Caki2 (cell line): ENCODE measurements at places on chromosomes 3 and 15. TPM values are rescaled to one million over a fixed set of nuclear protein-coding genes. Genes with fewer than 3 reads are reported as not detected.

GRCh38 chr15:51240066-51240465 lies 98.3 kb downstream of the CYP19A1 start:
- no peak for DNase-seq

DNA sequence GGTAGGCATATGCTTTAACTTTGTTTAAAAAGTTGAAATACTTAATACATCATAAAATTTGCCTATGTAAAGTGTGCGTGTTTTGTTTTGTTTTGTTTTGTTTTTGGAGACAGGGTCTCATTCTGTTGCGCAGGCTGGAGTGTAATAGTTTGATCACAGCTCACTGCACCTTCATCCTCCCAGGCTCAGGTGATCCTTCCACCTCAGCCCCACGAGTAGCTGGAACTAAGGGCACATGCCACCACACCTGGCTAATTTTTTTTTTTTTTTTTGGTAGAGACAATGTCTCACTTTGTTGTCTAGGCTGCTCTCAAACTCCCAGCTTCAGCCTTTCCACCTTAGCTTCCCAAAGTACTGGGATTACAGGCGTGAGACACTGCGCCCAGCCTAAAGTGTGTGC lies 42.5 kb downstream of the RAB7A start:
- no peak for DNase-seq

GRCh38 chr15:64586259-64586870 lies 126.0 kb downstream of the ZNF609 start:
- no peak for DNase-seq

DNA sequence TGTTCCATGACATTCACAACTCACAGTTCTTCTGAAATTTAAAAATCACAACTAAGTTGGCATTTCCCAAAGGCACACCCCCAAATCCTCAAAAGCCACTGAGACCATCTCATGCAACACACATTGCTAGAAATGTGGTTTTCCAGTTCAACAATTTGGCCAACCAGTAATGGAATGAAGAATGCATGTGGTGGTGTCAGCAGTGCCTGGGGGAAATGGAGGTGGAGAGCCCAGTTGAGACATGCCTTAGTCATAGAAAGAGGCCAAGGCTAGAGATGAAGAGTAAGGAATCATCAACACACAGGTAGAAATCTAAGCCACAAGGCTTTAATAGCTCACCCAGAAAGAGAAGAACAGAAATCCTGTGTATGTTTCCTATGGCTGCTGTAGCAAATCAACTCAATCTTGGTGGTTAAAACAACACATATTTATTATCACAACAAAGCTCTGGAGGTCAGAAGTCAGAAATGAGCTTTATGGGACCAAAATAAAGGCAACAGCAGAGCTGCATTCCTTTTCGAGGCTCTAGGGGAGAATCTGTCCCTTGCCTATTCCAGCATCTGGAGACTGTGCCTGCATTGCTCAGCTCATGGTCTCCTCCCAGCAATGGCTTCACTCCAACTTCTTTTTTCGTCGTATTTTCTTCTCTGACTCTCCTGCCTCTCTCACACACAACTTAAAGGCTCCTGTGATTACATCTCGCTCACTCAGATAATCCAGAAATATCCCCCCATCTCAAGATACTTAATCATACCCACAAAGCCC lies 54.0 kb downstream of the SNTN start:
- DNase-seq, result peak; percentile 23

GRCh38 chr15:40357723-40358470 lies at the start of gene DISP2:
Gene DISP2 (plus strand): TSS chr15:40358219. CDS start chr15:40358322, 103 bp downstream.
- DNase-seq, result peak; percentile 76

- no peak for DNase-seq
These were observed 273.7 kb downstream of the RBMS3 start for GRCh38 chr3:29554566-29554965.

FAM81A gene
- total RNA-seq, result 1.9 and 4.1 TPM in 2 replicates

GRCh38 chr3:99586701-99587100 lies 51.7 kb upstream of the COL8A1 start:
- no peak for DNase-seq

- no peak for DNase-seq
These were observed 126.4 kb downstream of the GREM1 start for GRCh38 chr15:32844118-32844711.

DNA sequence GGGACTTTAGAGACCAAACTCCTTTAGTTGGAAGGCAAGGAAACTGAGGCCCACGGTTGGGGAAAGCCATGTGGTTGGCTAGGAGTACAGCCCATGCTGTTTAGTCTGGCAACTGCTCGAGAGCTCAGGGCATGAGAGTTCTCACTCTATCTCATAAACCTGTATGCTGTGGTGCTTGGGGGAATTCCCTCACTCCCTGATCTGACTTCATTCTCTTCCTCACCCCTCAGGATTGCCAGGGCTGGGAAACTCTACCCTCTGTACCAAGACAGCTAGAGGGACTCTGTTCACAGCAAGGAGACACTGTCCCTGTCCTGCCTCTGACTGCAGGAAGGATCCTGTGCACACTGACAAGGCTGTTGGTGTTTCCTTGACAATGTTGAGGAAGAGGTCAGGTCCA lies 230.2 kb downstream of the ZNF621 start:
- no peak for DNase-seq

GRCh38 chr3:20344400-20344959 lies 158.5 kb upstream of the SGO1 start:
- DNase-seq, result no peak

MYD88 gene
- 2.9 and 9.8 TPM in 2 replicates for total RNA-seq

DNA sequence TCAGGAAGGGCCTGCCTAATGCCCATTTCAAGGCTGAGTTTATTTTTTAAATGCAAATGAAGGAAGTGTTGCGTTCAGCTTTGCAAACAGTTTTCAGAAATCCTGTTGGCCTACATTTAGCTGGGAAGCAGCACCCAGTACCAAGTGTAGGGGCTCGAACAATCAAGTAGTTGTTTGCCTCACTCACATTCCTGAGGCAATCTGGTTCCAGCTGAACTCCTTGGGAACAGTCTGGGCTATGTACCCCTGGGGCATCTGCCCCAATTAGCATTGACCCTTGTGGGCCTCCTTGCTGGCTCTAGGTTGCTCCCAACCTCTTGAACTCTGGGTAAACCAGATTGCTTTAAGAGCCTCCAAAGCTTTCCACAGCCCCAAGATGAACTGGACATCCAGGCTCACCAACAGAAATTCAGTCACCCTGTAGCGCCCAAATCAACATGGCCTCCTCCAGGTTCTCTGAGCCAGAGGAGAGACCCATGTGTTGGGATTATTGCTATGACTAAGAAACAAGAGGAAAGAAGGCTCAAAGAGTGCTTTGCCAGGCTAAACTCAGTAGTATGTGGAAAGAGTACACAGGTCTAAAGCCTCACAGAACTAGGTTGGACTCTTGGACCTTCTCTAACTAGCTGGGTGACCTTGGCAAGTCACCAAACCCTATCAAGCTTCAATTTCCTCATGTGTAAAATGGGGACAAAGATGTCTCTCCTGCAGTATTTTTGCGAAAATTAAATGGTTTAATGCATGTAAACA lies 532.7 kb downstream of the SOX2 start:
- no peak for DNase-seq

SLC28A1 gene
- not detected in 2 replicates for total RNA-seq

DNA sequence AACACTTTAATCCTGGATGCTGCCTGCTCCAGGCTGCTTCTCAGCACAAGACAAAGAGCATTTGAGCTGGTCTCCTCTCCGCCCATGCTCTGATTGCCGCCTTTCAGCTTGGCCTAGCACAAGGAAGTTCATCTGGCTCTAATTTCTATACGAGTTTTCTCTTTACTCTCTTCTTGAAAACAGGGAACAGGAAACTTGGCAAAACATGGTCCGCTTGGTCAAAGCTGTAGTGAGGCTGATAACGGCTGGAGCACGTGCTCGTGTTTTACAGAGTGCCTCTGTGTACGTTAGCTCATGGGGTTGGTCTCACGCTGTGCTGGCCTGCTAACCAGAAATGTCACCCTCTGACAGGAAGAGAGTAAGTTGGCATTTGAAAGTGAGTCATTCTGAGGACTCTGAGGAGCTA lies 19.2 kb downstream of the RARRES1 start:
- no peak for DNase-seq

LMCD1 gene
- 28.6 and 50.1 TPM in 2 replicates for total RNA-seq

- DNase-seq, result no peak
These were observed 26.4 kb upstream of the ZBED2 start for GRCh38 chr3:111621535-111621934.

- DNase-seq, result no peak
These were observed 319.8 kb downstream of the IL5RA start for GRCh38 chr3:2790266-2790815.

DNA sequence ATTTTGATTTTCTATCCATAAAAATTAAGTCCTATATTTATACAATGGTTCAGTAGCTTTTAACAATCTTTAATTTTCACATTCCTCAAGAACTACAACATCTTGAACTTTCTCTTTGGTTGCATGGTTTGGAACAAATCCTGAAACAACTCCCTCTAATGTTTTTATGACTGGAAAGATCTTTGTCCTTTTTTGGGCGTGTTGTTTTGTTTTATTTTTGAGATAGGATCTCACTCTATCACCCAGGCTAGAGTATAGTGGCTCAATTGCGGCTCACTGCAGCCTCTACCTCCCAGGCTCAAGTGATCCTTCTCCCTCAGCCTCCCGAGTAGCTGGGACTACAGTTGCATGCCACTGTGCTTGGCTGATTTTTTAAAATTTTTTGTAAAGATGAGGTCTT lies 4.0 kb downstream of the STX19 start:
- DNase-seq, result peak; percentile 4

- no peak for DNase-seq
These were observed 25.6 kb downstream of the SQOR start for GRCh38 chr15:45660231-45660979.

PAQR5 gene
- total RNA-seq, result 48.3 and 50.0 TPM in 2 replicates

DNA sequence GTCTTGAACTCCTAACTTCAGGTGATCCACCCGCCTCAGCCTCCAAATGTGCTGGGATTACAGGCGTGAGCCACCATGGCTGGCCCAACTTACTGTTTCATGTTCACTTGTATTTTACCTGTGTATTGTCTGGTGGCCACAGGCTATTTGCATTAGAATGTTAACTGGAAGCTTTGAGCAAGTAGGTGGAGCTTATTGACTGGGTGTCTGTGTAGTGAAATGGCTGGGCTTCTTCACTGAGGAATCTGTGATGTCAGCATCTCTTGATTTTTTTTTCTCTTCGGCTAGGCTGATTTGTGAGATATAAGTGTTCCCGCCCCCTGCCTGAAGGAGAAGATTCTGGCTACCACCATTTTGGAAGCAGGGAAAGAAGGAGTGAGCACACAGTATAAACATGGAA lies 237.8 kb upstream of the PEX5L start:
- no peak for DNase-seq

DNA sequence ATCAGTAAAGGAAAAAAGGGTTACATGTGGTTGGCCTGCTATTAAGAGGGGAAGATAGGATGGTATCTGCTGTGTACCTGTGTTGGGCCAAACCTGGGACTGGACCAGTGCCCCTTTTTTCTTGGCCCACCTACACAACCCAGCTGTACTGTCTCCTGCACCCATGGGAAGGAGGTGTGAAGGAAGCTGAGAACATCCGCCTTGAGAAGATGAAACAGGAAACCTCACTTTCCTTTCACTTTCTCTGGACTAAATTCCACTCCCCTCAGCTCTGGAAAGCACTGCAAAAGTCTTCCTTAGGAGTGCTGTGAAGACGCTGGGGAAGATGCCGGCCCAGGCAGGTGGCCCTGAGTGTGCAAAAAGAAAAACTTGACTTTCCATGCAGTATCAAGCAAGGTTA lies 37.6 kb downstream of the LRRN1 start:
- no peak for DNase-seq

- DNase-seq, result no peak
These were observed 190.7 kb downstream of the LSAMP start for GRCh38 chr3:116254541-116254940.

HYKK gene
- 0.84 and 7.6 TPM in 2 replicates for total RNA-seq

NRG4 gene
- 3.3 TPM in 1 of 2 replicates, not detected in the other for total RNA-seq

- no peak for DNase-seq
These were observed 54.9 kb downstream of the KIF9 start for GRCh38 chr3:47227678-47228077.

DNA sequence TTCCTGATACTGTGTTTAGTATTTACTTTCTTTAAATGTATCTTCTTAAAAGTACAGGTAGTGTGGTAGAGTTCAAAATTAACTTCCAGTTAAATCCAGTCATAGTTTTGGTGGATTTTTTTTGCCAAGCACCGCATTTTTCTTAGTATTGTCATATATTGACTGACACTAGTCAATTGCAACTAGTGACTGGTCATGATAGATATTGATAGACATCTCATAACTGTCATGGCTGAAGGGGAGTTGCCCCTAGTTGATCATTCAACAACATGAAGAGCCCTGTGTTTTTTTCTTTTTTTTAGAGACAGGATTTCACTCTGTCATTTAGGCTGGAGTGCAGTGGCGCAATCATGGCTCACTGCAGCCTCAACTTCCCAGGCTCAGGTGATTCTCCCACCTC lies 22.1 kb downstream of the RAB8B start:
- DNase-seq, result no peak

UROC1 gene
- not detected in 2 replicates for total RNA-seq

DNA sequence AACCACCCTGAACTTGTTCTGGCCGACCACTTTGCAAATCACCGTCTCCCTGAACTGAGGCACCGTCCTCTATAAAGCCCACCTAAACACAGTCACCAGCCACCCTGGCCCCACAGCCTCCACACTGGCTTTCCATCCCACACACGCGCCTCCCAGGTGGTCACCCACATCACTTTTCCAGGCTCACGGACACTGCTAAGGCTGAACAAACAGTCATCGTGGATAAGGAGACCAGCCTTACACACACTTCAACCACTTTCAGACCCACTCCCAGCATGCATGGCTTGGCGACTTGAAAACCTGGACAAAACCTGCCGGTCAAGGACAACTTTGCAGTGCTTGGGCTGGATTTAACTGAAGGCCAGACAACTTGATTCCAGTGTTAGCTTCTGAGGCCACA lies 8.4 kb downstream of the CHSY1 start:
- no peak for DNase-seq

DNA sequence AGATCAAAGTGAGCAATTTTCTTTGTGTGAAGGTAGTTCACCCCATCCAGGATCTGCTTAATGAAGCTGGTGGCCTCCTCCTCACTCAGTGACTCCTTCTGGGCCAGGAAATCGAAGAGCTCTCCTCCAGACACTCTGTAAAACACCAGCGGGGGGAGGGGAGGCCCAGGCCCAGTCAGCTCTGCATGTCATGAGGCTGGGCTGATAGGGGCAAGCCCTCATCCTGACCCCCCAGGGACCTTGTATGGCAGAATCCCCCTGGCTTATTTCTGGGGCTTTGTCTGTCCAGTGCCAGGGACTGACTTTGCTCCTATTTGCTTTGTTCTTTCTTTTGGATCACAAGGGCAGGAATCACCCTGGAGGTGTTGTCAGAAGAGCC lies 74.9 kb downstream of the DAPK2 start:
- DNase-seq, result no peak

DNA sequence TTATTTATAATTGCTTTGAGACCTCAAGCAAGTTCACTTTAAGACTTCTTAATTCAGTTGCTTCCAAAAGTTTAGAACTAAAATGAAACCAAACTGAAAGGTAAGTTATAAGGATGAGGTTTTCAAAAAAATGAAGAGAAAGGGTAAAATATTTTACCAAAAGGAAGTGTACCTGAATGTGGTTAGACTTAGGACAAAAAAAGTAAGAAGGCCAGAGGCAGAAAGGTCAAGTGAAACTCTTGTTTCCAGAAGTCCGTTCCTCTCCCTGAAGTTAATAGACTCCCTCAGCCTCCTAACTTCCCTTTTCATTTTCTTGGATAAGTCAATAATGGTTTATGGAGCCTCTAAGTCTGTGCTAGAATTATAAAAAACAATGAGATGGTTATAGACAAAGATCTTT lies 16.6 kb downstream of the BTLA start:
- no peak for DNase-seq

LDHAL6B gene
- not detected in 2 replicates for total RNA-seq

- DNase-seq, result no peak
These were observed 2.9 kb downstream of the FBXL22 start for GRCh38 chr15:63600001-63600615.
